ENCODE measurements at places on chromosomes 7 and 10.

GRCh38 chr7:66055321-66055956 lies 20.2 kb upstream of the ASL start:
- DNase-seq, result no peak

DNA sequence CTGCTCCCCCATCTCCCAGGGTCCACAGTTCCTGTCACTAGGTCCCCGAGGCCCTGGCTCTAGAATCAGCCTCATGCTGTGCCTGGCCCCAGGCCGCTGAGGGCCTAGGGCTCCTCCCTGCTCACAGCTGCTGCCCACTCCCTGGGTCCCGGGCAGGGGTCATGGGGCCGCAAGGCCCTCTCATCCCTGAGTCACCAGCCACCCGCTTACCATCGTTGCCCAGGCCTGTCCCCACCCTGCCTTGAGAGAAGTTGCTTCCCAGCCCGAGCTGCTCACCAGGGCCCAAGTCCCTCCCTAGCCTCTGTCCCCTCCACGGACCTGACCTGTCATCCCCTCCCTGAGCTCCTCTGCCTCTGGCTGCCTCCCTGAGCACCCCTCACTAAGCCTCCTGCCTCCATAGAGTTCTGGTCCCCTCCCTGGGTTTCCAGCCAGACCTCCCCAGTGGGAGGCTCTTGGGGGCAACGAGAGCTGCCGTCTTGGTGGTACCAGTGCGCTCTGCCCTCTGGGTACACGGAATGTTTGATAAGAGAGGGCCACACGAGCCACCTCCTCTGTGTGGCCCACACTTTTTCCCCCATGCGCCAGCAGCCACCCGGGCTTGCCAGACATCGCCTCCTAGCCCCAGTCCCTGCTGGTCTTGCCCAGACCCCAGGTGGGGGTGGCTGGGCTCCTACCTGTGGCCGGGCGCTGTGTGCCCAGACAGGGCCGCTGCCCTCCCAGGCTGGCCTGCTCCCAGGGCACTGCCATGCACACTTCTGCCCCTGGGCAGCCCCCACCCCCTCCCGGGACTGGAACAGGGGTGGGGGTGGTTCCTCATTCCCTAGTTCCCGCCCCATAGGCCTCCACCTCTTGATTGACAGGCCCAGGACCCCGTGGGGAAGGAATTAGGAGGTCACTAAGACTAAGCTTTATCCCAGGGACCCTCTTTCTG lies 21.3 kb downstream of the MLXIPL start:
- no peak for DNase-seq

DNA sequence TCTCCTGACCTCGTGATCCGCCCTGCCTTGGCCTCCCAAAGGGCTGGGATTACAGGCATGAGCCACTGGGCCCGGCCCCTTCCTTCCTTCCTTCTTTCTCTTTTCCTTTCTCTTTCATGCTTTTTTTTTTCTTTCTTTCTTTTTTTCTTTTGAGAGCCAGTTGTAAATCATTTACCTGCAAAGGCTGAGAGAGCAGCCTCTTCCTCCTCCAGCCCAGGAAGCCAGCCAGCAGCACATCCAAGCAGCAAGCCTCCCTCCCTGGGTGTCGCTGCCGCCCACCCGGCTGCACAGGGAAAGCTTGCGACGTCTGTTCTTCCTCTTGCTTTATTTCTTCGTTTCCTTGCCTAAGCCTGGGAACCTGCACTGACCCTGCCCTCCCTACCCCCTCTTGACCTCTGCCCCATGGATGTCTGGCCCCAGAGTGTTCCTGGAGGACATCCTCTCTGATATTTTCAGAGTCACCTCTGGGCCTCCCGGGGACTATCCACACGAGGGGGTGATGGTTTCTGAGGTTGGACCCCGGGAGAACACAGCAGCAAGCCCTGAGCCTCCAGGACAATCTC lies 62.8 kb upstream of the MYL10 start:
- no peak for DNase-seq

DNA sequence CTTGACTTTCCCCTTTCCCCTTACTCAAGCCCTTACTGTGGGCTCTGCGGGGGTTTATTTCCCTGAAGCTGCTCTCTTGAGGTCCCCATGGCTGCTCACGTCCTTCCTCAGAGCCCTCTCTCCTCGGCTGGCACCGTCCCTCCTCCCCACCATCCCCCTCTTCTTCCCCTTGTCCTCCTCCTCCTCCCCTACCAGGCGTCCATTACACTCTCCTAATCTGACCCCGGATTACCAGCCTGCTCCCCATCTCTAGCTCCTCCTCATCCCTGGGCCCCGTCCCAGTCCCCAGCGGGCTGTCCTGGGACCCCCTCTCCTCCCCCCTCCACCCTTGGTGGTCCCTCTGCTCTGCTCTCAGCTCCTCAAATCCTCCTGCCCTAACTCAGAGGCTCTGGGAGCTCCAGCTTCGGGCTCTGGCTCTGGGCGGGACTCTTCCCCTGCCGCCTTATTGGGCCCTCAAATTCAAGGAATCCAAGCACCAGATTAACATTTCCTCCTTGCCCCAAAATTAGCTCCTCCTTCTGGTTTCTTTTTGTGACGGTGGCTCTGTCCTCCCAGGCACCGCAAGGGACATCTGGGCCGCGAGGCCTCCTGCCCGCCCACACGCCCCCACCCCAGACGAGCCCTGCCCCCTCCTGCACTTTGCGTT lies 48.5 kb upstream of the LEP start:
- no peak for DNase-seq

DNA sequence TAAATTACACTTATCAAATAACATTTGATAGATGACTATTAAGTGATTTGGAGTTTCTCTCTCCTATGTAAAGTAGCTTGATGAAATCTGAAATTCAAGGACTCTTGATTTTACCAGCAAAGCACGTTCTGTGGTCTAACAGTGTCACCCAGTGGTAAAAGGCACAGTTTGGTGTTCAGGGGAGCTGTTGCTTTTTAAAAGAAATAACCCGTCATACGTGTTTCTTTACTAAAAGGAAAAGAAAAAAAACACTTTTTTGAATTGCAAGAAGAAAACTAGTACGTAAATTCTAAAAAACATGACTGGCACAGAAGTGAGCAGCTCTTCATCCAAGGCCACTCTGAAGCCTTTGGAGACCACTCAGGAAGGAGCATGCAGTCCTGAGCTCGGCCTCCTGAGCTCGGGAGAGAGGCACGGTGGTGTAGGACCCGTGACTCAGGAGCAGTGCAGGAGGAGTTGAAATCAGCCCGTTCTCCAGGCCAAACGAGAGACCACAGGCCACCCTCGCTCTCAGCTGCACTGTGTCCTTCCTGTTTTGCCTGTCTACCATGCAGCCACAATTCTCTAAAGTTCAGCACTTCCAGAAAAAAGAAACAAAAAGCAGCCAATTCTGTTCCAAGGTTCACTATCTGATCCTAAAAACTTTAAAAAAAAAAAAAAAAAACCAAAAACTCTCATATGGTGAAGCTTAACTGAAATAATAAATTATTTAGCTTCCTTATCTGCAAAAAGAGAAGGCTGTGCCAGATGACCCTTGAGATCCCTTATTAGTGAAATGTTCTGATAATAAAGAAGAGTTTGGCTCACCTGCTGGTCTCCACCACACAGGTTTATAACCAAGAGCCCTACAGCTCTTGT lies 212.6 kb upstream of the FRMD4A start:
- DNase-seq, result no peak

DNA sequence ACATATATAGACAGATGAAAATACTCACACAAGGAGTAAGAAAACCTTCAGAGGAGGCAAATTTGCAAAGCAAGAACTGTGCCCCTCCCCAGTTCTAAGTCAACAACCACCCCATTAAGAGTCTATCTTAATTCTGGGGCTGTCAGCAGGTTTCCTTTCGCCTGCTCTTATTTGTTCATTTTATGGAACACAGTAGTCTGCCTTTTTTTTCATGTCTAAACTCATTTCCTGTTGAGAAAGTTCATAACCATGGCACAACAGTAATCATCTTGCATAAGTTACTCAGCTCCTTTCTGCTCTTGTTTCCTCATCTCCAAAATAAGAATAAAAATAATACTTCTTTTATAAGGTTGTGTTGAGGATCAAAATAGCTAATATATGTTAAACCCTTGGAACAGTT lies 25.8 kb upstream of the AMPH start:
- no peak for DNase-seq

GRCh38 chr10:8403711-8404371 lies 349.4 kb downstream of the GATA3 start:
- no peak for DNase-seq

GRCh38 chr10:68082872-68083271 lies 7.8 kb upstream of the HERC4 start:
- no peak for DNase-seq

GRCh38 chr10:119991066-119991465 lies 98.5 kb downstream of the SEC23IP start:
- no peak for DNase-seq

GRCh38 chr7:106312906-106313305 lies 28.1 kb upstream of the NAMPT start:
- DNase-seq, result no peak

- no peak for DNase-seq
These were observed 54.3 kb downstream of the ARHGAP21 start for GRCh38 chr10:24669285-24669852.

DNA sequence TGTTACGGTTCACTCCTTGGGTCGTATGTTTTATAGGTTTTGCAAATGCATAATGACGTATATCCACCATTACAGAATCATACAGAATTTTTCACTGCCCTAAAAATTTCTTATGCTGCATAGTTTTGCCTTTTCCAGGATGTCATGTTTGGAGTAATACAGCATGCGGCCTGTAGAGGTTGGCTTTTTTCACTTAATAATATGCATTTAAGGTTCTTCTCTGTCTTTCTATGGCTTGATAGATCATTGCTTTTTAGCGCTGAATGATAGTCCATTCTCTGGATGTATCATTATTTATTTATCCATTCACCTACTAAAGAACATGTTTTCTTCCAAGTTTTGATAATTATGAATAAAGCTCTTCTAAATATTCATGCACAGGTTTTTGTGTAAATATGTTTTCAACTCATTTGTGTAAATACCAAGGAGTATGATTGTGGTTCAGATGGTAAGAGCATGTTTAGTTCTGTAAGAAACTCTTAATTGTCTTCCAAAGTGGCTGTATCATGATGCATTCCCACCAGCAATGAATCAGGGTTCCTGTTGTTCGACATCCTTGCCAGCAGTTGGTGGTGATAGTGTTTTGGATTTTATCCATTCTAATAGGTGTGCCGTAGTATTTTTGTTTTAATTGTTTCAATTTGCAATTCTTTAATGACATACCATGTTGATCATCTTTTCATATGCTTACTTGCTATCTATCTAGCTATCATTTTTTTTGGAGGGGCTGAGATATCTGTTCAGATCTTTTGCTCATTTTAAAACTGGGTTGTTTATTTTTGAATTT lies 531.2 kb upstream of the GHITM start:
- DNase-seq, result no peak

DNA sequence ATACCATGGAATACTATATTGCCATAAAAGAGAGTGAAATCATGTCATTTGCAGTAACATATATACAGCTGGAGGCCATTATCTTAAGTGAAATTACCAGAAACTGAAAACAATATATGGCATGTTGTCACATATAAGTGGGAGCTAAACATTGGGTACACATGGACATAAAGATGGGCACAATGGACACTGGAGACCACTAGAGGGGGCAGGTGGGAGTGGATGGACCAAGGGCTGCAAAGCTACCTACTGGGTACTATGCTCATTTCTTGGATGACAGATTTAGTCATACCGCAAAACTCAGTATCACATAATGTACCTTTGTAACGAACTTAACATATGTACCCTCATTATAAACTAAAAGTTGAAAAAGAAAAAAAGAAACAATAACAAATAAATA lies 1167.6 kb downstream of the NXPH1 start:
- no peak for DNase-seq

DNA sequence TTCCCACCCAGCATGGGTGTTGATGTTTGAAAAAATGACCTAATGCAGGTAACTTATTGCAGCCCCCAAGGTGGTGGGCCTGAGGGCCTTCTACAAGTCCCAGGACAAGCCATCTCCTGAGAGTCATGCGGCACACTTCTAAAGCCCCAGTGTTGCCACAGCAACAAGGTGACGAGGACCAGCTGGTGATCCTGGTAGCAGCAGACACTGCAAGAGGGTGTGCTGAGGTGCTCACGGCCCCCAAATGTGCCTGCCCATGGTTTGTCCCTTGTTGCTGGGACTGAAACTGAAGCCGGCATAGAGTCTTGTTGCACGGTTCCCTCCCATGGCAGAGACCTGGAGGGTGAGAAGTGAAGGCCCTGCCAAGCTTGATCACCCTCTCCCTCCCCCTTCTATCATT lies 333.2 kb upstream of the MGMT start:
- no peak for DNase-seq

DNA sequence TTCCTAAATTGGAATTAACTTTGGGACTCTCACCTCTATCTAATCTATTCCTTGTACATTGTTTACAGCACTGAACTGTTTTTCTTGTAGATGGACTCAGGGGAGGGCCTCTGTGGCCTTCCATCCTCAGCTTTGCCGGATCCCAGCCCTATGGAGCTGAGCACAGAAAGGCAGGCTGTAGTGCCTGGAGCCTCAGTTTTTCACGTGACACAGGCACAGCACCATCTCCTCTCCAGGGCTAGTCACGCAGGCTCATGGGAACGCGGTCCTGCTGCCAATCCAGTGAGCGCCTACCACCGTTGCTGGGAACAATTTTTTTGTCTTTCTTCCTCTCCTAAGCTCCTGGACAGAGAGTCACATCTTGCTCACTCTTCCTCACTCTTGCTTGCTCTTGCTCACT lies 75.6 kb upstream of the DDC start:
- no peak for DNase-seq

- DNase-seq, result no peak
These were observed 659 bp downstream of the FIGNL1 start for GRCh38 chr7:50449501-50449880.

- no peak for DNase-seq
These were observed 13.2 kb downstream of the ZNF488 start for GRCh38 chr10:47370878-47371277.

DNA sequence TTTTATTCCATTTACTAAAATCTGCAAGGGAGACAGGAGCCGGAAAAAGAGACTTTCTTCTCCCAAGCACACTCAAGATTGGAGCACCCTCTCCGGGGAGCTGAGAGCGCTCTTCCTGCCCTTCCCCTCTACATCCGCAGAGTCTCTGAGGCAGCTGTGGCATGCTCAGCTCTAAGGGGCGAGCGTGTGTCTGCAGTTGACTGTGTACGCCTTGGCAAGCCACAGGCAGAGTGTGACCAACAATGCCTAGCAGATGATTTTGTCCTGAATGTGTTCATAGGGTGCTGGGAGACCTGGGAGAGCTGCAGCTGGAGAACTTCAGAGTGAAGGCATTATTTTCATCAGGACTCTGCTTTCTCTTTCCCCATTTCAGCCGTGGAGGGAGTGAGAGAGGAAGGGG lies 20.7 kb downstream of the MTURN start:
- no peak for DNase-seq

DNA sequence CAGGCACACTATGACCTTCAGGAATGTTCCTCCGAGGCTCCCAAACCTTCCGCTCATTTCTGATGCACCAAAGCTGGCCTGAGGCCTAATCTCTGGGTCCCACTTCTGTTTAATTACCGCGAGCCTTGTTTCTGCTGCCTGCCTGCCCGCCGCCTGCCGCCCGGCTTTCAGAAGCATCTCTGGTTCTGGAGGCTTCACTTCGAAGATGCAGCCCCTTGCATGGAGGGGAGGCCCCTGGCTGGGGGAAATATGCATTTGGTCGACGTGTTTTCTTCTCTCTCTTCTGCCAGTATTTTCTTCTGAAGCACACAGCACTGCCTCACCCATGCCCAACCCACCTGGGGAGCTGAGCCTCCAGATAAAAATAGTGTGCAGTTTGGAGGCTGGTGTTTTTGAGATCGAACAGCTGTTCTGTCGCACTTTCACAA lies 166.9 kb downstream of the PAXIP1 start:
- no peak for DNase-seq

Data from stimulated activated CD8-positive, alpha-beta memory T cell treated with anti-CD3 and anti-CD28 coated beads, Interleukin-4, amount 100 ng/mL, for 1 hour (primary cell).